Heart left ventricle (tissue), 16 donors: ENCODE measurements at places on chromosomes 3 and 15.

GRCh38 chr3:127665586-127665985 lies 7.2 kb upstream of the ABTB1 start:
- no peak for DNase-seq

GRCh38 chr15:39462691-39463090 lies 118.2 kb upstream of the THBS1 start:
- DNase-seq: no peak

DNA sequence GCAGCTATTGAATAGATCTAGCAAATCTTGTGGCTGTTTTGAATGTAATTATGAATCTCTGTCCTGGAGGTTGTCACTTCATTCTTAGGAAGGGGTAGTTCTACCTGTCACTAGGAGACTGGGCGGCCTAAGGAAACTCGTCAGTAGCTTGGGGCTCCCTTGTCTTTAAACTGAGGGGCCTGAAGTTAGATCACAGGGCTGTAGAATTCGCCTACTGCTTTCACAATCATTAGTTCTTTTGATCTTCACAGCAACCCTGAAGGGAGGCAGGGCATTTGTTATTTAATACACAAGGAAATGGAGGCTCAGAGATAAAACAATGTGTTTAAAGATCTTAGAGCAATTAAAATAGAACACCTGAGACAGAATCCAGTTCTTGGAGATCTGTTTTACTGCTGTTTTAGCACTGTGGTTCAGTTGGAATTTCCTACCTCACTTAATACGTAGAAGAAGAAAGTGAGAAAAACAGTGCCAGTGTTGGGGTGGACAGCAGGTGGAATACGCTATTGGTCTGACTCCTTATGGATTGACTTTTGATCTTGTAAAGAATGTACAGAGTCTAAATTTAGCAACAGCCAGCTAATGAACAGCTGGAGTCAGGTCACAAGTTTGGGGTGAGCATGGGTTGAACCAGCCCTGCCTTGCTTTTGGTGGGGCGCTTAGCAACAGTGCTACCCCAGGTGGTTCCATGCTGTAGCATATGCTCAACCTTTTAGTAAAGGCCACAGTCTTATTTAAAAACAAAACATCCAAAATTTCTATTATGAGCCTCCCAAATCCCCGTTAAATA lies 71.4 kb upstream of the BHLHE40 start:
- DNase-seq: no peak

- DNase-seq: no peak
These were observed 19.1 kb upstream of the XYLB start for GRCh38 chr3:38327335-38328009.

- no peak for DNase-seq
These were observed 38.5 kb upstream of the CTDSPL start for GRCh38 chr3:37823189-37823588.

DNA sequence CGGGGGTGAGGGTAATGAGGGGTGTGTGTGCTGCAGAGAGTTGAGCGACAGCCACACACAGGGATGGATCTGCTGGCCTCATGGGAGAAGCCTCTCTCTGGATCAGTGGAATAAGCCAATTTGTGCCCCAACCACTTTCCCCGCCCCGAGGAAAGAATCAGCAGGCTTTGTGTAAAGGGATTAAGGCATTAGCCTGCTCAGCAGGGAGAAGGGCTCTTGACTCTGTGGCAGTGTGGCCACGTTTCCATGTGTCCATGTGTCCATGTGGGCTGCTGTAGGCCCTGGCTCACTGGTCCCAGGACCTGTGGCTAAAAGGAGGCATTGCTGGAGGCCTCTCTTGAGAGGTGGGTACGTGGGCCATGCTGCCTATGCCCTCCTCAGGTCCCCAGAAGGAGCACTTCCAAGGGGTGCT lies 104.7 kb downstream of the HMG20A start:
- DNase-seq: no peak

GRCh38 chr3:42746455-42747450 lies 26.3 kb downstream of the CCDC13 start:
- DNase-seq: no peak

GRCh38 chr3:60497902-60498301 lies 753.4 kb downstream of the FHIT start:
- DNase-seq: no peak

- no peak for DNase-seq
These were observed 46.2 kb downstream of the CHL1 start for GRCh38 chr3:242602-243355.

- DNase-seq: no peak
These were observed 3.6 kb downstream of the NISCH start for GRCh38 chr3:52458770-52459545.

DNA sequence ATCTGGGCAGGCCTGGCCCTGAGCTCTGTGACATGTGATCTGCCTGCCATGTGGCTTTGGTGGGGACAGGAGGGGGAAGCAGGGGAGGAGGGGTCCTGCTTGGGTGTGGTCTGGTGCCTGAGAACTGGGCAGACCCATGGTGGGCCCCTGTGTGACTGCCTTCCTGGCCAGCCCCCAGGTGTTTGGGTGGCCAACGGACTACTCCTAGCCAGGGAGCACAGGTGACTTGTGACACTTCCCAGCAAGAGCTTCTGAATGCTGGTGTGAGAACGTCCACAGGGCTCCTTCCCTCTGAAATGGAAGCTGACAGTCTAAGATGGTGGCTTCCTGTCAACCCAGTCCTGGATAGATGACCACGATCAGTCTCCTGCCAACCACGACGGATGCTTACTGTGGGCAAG lies 136.1 kb upstream of the MEF2A start:
- DNase-seq: no peak

DNA sequence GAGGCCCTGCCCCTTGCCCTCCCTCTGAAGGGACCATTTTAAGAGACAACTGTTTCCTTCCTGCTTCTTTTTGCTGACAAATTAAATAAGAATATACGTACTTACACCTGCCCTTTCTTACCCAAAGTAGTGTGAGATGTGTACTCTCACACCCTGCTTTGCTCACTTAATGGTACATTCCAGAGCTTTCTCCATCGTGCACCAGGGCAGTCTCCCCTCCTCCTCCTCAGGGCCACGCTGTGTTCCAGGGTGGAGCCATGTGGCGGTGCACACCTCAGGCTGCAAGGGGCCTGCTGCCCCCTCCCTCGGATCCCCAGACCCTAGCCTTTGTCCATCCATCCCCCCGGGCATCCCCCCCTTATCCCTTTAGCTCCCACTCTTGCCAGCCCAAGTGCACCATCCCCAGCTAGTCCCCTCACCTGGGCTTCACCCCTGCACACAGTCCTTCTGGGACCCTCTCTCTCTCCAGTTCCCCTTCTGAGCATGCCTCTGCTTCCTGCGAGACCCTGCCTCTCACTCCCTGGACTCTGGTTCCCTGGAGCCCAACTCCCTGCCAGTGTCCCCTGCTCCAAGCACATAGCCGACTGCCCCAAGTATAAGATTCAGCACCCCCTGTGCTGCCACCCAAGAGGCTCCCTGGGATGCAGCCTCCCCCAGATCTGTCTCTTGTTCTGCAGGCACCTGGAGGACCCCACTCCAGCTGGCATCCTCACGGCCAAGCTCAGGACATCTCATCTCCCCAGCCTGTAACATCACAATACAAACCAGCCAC lies 89.5 kb upstream of the IQSEC1 start:
- DNase-seq: no peak

DNA sequence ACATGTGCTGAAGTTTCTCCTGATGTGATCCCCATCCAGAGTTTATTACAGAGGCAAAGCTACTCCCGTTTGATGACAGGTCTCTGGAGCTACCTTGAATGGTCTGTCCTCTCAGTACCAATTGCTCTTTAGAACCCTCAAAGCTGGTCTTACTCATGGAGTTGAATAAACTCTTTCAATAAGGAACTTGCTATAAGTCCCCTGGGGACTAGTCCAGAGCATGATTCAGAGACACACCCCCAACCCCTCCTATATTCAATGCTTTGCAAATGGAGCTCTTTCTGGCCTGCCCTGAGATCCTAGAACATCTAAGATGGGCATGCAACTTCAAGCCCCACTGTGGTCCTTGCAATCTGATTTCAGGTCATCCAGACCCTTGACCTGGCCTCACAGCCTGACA lies 23.9 kb upstream of the TPM1 start:
- DNase-seq: no peak

- DNase-seq: no peak
These were observed 140.4 kb downstream of the TBL1XR1 start for GRCh38 chr3:177056927-177057326.

DNA sequence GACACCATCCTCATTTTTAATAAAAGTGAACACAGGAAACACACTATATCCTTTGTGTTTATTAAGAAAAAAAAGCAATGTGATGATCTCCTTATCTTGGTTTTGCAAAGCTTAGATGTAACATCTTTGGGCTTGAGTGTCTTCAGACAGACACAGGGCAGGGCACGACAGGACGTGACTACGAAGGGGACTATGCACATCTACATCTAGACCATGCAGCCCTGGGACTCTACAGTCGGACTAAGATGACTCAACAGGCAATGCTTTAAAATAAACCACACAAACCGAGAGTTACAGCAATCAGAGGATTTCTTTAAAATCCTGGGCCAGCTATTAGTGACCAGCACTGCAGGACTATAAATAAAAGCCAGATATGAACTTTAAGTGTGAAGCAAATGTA lies 22.8 kb upstream of the TM2D3 start:
- no peak for DNase-seq

GRCh38 chr15:44591326-44591725 lies 54.4 kb downstream of the EIF3J start:
- DNase-seq: no peak

- DNase-seq: no peak
These were observed 11.2 kb downstream of the LRRK1 start for GRCh38 chr15:100930306-100930848.

- no peak for DNase-seq
These were observed 8.9 kb upstream of the DUSP7 start for GRCh38 chr3:52065264-52065756.

GRCh38 chr3:164732166-164732565 lies 346.1 kb downstream of the SI start:
- DNase-seq: no peak

DNA sequence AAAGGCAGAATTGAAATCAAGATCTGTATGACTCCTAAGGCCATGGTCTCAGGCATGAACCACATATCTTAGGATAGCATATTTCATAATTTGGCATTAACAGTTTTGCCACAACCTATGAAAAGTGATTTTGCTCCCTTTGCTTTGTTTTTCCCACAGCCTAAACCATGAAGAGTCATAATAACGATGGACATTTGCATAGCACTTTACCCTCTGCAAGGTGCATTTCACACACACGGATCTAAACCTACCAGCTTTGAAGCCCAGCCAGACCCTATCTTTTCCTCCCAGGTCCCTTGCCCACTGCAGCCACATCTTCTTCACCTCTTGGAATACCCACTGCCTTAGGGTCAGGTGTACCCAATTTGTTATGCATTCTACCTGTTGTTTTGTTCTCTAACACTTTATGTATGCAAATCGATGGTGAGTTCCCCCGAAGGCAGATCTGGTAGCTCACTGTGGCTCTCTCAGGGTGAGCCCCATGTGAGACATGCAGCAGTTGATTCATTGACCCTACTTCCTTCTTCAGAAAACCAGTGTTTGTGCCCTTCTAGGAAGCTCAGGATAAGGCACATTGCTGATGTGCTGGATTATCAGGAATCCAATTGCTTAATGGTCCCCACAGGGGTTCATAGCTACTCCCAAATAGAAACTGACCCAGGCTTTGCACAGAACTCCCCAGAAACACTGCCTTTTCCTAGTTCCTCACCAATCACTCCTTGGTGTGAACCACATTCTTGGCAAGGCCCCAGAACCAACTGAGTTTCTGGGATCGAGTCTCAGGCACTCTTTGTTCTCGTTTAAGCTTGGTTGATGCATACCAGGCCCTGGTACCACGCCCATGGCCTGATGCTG lies 8.7 kb downstream of the ARHGAP31 start:
- DNase-seq: no peak

DNA sequence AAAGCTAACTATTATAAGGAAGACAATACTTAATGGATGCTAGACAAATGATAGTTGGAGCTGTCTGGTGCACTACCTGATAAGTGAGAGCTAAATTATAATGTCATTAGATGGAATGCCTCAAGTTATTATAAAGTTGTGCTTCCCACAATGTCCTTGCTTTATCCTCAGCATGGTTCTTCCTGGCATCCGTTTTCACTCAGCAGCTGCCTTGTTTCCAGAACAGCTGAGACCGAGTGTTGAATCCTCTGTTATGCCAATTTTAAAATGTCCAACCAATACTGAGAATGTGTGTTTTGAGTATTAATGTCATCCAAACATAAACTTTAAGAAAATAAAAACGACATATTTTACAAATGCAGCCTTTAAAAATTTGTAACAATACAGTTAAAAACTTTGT lies 286.7 kb upstream of the SOX2 start:
- no peak for DNase-seq
